ENCODE measurements at places on chromosomes 6 and 20.

- no peak for DNase-seq
Measured at GRCh38 chr6:103534095-103534494, 1325.6 kb downstream of the HACE1 start.

GRCh38 chr6:33317419-33317668 is 200 bp downstream of the ZBTB22 start:
- DNase-seq = no peak

- DNase-seq = peak; percentile 64
Measured at GRCh38 chr20:35263532-35264341, 14.2 kb downstream of the MMP24OS start.

GRCh38 chr6:140784573-140784972 is 1348.2 kb upstream of the GJE1 start:
- DNase-seq = no peak

DNA sequence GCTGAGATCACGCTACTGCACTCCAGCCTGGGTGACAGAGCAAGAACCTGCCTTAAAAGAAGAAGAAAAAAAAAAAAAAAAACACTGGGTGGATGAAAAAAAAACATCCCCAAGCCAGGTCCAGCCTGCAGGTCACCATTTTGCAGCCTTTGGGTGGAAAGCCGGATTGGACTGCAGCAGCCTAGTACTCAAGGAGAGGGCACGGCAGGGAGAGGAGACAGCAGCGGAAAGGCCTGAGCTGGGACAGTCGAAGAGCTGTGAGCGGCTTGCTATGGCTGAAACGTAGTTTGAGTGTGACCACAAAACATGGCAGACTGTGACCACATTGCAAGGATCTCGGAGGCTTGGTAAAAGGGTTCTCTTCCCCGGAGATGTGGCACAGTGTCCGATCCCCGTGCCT is 173.0 kb downstream of the NFATC2 start:
- no peak for DNase-seq

- DNase-seq = no peak
Measured at GRCh38 chr6:36350681-36351571, 14.2 kb upstream of the BNIP5 start.
